T47D (cell line): ENCODE measurements at places on chromosomes 2 and 18.

DNA sequence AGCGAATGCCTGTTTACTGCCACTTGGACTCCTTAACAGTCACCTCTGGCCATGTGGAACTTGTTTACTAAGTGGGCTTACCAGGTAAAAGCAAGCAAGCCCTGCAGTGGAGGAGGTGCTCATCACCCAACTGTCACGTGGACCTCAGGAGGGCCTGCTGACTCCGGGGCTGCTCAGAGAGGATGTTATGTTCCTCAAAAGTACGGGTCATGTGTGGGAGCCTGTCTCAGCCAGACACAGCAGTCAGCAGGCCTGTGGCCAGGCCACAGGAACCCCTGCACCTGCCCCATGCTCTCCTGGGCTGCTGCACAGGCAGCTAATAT lies 36.2 kb downstream of the AMER3 start:
- no peak for DNase-seq

DNA sequence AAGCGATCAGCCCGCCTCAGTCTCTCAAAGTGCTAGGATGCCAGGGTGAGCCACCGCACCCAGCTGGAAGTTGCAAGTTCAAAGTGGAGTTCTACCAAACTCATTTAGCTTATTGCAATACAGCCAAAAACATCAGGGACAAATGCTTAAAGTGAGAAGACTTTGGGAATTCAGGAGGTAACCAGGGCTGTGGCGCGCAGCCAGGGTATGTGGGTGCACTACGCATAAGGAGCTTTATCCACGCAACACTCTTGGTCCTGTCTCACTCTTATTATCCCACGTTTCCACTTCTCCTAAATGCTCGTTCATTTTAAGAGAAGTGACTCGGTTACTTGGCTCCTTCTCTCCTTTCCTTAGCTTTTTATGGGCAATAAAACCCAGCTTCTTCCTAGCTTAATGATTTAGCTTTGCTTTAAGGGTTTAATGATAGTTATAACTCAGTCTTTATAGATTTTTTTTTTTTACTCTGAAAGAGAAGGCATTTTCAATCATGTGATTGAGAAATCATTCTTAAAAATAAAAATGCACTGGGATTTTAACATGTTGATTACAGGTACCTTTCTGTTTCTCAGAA lies 199.8 kb downstream of the KCNE4 start:
- no peak for DNase-seq

- DNase-seq, result no peak
These were observed 156.1 kb downstream of the MSH2 start for GRCh38 chr2:47558768-47559684.

DNA sequence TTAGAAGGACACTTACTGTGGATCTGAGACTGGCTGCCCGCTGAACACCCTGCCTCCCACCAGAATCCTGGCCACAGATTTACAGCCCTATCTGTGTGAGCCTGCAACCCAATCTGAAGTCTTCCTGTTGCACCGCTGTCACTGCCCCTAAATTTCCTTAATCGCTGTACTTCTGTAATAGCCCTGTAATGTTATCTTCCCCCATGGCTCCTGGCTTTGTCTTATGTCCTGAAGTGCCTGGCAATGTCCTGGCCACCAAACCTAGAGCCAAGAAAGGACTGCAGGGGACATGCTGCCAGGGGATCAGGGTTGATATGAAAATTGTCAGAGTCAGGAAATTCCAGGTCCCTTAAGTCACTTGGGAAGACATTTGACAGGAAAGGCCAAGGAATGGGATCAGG lies 52.7 kb downstream of the FHOD3 start:
- no peak for DNase-seq

DNA sequence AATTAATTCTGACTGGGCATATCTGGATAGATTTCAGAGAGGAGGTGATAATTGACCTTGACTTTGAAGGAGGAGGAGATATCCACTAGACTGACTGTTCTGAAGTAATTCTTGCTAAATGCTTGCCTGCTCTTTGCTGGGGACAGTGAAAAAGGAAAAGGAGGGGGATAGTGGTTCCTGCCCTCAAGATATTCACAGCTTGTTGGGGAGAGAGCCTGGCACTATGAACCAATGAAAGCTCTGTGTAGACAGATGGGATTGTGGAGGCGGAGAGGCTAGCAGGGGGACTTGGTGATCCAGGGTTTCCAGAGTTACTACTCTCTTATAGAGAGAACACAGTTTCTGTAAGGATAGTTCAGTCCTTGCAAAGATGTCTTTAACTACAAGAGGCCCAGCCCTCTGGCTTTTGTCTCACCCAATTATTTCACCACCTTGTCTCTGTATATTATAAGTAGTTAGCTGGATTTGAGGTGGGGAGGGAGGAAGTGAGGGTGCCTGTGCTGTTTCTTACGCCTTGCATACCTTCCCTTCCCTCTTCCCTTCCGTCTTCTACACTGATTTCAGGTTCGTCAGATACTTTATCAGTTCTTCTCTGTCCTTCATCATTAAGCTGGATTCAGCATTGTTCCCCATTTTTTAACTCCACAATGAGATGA lies 190.4 kb downstream of the PRKCE start:
- no peak for DNase-seq

GRCh38 chr18:13726972-13727331 lies 479 bp downstream of the RNMT start:
- DNase-seq, result peak; percentile 27

DNA sequence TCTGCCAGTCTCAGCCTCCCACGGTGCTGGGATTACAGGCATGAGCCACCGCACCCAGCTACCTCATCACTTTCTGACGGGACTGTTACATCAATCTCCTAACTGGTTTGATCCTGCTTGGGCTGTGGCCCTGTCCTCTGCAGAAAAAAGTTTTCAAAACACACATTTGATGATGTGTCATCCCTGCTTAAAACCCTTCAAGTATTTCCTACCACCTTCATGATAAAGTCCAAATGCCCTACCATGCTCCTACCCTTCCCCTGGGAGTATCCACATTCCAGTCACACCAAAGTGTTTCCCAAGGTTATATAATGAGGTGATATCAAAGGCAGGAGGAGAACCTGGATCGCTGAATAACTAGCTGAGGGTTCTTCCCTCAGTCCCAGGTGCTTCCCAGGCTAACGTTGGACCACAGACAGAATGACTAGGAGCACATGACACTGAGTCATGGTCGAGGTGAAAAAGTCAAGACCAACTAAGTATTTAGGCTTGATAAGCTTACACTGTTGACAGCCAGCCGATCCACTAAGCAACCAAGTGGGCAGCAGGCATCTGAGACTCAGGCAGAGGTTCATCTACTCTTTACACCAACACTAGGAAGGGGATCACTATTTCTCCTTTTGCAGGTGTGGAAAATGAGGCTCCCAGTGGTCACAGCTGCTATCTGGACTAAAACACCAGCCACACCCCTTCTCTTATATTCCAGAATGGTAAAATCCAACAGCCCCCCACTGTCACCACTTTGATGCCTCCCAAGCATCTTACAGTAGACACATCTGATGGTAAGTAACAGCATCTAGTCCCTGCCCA lies 31.8 kb downstream of the CYRIA start:
- DNase-seq, result no peak

- DNase-seq, result no peak
These were observed 59.6 kb downstream of the FASTKD2 start for GRCh38 chr2:206824993-206825392.

- DNase-seq, result no peak
These were observed 15.8 kb downstream of the SNED1 start for GRCh38 chr2:241014224-241014623.

GRCh38 chr2:230934231-230935129 lies 9.4 kb upstream of the GPR55 start:
- DNase-seq, result no peak

DNA sequence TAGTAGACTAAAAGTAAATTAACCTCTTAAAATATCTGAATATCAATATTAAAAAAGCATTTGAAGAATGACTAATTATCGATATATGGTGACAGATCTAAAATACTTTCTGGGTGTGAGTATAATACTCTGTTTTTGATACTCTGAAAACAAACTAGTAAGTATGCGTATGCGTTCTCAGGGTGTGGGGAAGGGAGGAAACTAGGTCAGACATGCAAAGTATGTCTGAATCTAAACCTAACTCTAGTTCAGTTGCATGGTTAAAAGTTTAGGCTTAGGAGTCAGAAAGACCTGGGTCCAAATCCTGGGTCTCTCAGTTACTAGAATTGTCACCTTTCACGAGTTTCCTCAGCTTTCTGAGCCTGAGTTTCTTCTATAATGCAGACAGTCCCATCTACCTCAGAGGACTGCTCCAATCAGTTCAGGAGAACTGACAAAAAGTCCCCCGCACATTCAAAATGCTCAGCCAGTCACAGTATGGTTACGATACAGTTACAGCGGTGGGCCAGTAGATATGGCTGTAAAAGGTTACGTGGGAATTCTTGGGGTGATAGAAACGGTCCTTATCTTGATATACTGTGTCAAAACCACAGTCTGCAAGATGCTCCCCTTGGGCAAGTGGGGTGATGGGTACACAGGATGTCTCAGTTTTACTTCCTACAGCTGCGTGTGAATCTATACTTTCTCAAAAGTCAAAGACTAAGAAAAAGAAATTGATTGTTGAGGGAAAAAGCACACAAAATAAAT lies 29.2 kb downstream of the UNC50 start:
- DNase-seq, result no peak

DNA sequence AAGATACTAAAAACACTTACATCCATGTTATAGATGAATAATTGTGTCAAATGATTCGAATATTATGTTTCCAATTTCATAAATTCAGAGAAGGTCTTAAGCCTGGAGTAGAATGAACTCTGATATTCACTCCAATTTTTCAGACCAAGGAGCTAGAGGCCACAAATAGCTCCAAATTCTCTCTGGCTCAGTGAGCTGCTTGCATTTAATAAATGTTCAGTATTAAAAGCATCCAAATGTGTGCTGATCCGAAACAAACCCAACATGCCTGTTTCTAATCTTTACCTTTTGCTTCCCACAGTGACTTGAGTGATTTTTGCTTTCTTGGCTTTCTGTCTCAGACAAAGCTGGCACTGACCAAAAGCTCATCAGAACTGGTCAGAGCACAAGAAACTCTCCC lies 291.4 kb downstream of the CCDC85A start:
- no peak for DNase-seq

DNA sequence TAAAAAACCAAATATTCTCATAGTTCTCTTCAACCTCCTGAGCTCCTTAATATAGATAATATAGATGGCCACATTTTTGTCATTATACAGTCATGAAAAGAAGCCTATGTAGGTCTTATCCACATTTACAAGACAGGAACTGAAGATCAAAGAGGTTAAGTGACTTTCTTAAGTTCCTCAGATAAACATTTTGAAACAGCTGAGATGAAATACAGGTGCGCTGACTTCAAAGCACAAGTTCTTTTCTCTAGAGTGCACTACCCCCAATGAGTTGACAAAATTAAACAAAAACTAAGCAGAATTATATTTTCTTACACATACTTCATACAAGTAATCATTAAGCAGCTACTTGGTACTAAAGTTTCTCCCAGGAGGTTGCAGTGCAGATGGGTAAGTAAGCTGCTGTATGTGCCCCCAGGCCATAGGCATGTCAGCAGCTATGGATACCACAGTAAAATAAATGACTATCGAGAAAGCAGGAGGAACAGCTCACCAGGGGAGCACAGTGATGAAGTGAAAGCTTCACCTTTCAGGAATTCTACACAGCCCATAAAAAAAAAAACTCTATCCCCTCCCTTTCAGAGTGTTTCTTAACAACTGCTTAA lies 199.8 kb downstream of the DPP10 start:
- no peak for DNase-seq

- no peak for DNase-seq
These were observed 36.7 kb upstream of the SPTBN1 start for GRCh38 chr2:54419388-54419787.

- peak; percentile 70 for DNase-seq
These were observed 93.7 kb upstream of the WDR75 start for GRCh38 chr2:189347540-189347939.

GRCh38 chr2:124975648-124976047 lies 950.6 kb downstream of the CNTNAP5 start:
- DNase-seq, result no peak

DNA sequence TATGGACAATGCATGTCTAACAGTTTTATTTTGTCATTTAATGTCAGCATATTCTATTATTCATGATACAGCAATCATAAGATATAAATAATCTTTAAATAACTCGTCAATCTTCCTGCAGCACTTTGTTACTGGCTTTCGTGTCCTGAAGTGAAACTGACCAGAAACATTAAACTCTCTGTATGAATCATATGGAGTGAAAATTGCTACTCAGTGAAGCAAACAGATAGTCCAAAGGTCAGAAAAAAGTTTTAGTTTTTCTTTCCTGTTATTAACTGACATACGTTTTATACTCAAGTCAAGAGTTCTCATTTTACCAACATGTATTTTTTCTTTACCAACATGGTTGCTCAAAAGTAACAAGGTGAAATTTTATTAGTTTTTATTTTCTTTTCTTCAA lies 106.8 kb upstream of the GALNT5 start:
- no peak for DNase-seq

DNA sequence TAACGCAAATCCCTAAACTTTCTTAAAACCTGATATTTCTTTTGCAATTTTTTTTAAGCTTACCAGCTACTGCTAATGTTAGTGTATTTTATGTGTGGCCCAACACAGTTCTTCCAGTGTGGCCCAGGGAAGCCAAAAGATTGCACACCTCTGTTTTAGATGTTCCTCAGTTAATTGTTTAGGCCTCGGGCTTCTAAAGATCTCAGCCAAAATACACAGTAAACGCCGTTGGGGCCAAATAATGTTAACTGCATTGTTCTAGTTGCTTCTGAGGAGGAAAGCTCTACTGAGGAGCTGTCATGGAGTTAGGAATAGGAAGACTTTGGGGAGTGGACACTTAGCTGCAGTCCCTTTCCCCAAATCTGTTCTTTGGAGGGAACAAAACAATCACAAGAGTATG lies 2.0 kb downstream of the HSPE1 start:
- DNase-seq, result no peak

- DNase-seq, result no peak
These were observed 161.9 kb downstream of the SUCLG1 start for GRCh38 chr2:84297155-84297554.

DNA sequence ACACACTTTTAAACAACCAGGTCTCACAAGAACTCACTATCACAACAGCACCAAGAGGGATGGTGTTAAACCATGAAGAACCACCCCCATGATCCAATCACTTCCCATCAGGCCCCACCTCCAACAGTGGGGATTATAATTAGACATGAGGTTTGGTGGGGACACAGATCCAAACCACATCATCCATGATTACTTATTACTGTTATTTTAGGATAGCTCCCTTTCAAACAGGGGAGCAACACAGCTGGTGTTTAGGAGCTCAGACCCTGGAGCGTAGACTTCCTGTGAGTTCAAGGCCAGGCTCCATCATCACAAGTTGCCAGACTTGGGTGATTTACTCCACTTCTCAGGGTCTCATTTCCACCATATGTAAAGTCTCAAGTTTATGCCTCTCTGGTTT lies 382.7 kb downstream of the HRH4 start:
- DNase-seq, result no peak

- no peak for DNase-seq
These were observed 310.8 kb downstream of the ERBB4 start for GRCh38 chr2:212227755-212228154.
